NCI-H2029 (cell line): ENCODE measurements at places on chromosomes 2 and 18.

DNA sequence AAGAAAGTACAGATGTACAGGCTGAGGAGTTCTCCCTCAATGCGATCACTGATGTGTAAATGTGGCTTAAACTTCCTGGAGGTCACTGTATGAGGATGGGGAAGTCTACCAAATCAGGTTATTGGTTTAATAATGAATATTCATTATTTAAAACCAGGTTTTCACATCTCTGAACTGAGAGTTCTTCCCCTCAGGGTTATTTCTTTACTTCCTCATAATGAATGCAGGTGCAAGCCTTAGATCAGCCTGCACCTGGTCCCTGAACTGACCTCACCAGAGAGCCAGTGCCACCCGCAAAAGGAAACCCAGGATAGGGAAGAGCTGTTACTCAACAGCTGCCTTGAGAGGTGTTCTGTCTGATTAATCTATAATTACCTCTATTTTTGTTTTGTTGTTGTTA is 369.0 kb downstream of the EPHA4 start:
- peak; percentile 6 for DNase-seq

GRCh38 chr2:70922235-70923234 is 13.2 kb upstream of the ATP6V1B1 start:
- DNase-seq, result no peak

DNA sequence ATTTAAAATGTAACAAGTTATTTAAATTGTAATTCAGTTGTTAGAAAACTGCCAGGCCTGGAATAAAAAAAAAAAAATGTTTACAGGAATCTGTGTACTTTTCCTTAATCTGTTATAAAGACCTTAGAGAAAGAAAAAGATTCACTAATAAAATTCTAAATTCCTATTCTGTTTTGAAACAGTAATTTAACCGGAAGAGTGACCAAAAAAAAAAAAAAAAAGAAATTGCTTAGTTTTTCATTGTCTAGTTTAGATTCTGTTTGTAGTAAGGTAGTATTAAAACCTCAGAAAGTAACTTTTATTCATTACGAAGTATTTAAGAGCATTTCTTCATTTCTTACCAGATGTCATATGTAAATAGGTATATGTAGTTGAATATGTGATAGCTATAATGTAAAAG is 2.5 kb downstream of the REL start:
- no peak for DNase-seq

DNA sequence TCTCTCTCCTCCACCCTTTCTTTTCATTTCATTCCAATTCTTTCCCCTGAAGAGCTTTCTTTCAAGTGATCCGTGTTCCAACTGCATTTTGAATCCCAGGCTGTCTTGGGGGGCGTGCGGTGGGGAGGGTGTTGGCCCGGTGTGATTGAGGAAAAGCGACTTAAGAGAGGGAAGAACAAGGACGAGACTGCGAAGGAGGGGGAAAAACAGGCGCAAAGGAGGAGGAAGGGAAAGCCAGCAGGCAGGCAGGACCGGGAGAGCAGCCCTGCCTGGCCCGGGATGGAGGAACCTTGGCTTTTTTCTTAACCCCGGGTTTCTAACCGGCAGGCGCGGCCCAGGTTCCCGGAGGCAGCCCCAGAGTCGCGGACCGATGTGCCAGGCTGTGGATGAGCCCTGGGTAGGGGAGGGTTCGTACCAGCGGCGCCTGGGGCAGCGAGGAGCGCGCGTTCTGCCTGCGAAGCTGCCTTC is 1.3 kb downstream of the ADCYAP1 start:
- DNase-seq, result no peak

- DNase-seq, result no peak
Observed at GRCh38 chr18:48742706-48743475, 204.1 kb downstream of the CTIF start.

GRCh38 chr2:128306931-128307460 is 11.7 kb downstream of the HS6ST1 start:
- no peak for DNase-seq
